Frontal cortex (tissue), 4 donors: ENCODE measurements at places on chromosomes 1 and 21. TPM values are rescaled to one million over a fixed set of nuclear protein-coding genes. Genes with fewer than 3 reads are reported as not detected.
A peak's percentile ranks its signal among the peaks of the same experiment; 100 is the strongest.

The BSND gene
- not detected for total RNA-seq

GRCh38 chr1:176206006-176206960 lies 803 bp downstream of the COP1 start:
- DNase-seq = peak; percentile 29

GRCh38 chr1:201115390-201115937 lies 3.2 kb upstream of the CACNA1S start:
- no peak for DNase-seq

GRCh38 chr1:166844791-166845190 lies 5.5 kb downstream of the POGK start:
- no peak for DNase-seq

DNA sequence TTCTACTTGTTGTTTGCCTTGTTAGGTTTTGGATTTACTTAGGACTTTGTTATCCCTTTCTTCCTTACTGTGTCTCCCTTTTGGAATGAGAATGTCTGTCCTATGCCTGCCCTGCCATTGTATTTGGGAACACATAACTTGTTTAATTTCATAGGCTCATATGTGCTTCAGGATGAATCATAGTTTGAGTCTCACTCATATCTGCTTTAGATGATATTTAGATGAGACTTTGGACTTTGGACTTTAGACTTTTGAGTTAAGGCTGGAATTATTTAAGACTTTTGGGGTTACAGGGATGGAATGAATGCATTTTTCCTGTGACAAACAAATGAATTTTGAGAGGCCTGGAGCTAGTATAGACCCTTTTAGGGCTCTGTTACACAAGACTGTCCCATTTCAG lies 33.4 kb downstream of the PSMG1 start:
- DNase-seq = no peak

GRCh38 chr1:64798872-64799271 lies 54.0 kb downstream of the RAVER2 start:
- DNase-seq = no peak

The PTGER3 gene
- total RNA-seq = 2.4 TPM

- no peak for DNase-seq
Measured at GRCh38 chr1:200226268-200226968, 183.4 kb downstream of the ZNF281 start.

- no peak for DNase-seq
Measured at GRCh38 chr1:76463278-76463677, 388.7 kb downstream of the ST6GALNAC3 start.

The KRTAP12-2 gene
- not detected for total RNA-seq

The SPAG17 gene
- 1.2 TPM for total RNA-seq

DNA sequence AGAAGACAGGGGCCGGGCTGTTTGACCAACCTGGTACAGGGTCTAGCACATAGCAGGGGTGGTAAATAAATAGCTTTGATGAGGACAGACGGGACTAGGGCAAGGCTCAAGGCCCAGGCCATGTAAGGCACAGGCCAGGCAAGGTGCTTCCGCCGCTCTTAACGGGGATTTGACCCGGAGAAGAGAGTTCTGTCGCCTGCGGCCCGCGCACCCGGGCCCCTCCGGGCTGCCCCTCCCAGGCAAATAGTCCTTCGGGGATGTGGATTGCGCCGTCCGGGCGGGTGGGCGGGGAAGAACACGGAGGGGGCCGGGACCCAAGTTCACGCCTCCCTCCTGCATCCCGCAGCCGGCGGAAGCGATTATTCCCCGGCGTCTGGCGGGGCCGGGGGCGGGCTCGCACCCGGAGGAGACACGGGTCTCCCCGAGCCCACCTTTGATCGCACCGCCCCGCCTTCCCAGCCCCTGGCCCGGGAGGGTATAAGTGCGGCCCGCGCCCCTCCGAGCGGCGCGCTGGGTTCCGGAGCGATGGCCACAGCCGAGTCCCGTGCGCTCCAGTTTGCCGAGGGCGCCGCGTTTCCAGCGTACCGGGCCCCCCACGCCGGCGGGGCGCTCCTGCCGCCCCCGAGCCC lies at the start of gene MIXL1:
Gene MIXL1 (plus strand): TSS at position 508 of the 629 bp plus-strand sequence. CDS start 18 bp downstream, at position 526.
- no peak for DNase-seq

DNA sequence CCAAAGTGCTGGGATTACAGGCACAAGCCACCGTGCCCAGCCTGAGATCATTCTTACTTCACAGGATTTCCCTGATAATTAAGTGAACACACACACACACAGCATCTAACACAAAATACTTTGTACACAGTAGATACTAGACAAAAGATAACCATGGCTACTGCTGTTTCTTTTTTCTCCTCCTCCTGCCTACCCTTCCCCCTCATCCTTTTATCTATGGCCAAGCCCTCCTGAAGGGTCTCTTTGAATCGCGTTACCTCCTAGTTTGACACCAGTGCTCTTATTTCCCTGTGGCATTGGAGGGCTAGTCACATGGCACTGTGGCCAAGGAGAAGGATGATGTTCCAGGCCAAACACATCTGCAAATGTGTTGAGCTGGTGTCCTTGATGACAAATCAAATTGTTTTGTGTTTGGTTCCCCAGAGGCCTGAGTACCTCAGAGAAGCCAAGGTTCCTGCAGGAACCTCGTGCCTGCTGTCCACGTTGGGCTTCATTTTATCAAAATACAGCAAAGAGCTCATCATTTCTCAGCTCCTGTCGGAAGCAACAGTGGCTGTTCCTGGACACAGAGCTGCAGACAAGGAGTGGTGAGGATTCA lies 20.6 kb downstream of the NDUFS5 start:
- DNase-seq = no peak
